Hematopoietic multipotent progenitor cell treated with erythropoietin and hydrocortisone succinate and interleukin-3 and kit ligand, for 4 days (in vitro differentiated cells): ENCODE measurements at places on chromosomes 3 and 15.
A peak's percentile ranks its signal among the peaks of the same experiment; 100 is the strongest.

GRCh38 chr15:38176155-38176554 is 76.5 kb upstream of the SPRED1 start:
- peak; percentile 4 for DNase-seq

DNA sequence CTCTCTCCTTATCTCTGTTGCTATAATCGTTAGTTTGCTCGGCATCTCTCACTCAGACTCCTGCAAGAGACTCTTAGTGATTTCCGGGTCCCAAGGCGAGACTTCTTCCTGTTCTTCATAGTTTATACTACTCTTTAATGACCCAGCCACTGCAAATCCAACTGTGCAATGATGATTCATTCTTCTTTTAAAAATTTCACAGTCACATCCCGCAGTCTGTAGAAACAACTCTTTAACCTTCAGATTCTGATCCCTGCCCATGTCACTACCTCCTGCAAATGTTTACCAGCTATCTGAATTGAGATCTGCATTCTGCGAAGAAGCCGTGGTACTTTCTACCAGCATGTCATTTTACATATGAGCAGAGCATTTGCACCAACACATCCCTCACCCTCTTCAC is 2.8 kb upstream of the VGLL3 start:
- DNase-seq, result no peak

DNA sequence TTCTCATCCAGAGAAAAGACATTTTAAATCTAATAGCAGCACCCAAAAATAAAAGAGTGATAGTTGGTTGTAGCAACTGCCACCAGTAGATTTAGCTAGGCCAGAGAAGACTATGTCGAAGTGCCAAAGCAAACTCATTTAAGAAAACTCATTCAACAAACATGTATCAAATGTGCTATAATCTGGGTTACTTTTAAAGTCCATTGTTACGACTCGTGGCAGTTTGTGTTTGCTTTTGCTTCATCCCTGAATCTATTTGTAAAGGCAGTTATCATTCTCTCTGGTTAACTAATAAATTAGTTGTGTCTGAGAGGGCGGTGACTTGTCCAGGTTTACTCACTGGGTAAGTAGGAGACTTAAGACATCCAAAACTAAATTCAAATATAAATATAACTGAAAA is 159.4 kb downstream of the ZIC4 start:
- no peak for DNase-seq

DNA sequence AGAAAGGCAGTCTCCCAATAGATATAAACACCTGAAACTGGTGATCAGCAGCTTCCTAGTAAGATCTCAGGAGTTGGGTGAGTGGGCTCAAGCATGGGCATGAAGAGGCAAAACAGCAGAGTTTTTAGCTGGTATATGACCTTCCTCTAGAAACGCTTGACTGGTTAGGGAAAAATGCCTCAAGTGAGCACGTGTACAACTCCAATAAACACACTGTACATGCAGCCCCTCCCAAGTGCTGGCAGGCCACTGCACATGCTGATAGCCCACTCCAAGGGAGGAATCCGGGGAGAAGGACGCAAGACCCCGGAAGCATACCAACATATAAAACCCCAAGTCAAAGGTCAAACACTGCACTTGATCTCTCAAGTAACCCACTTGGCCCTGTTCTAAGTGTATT is 143.0 kb downstream of the FMN1 start:
- DNase-seq, result no peak

DNA sequence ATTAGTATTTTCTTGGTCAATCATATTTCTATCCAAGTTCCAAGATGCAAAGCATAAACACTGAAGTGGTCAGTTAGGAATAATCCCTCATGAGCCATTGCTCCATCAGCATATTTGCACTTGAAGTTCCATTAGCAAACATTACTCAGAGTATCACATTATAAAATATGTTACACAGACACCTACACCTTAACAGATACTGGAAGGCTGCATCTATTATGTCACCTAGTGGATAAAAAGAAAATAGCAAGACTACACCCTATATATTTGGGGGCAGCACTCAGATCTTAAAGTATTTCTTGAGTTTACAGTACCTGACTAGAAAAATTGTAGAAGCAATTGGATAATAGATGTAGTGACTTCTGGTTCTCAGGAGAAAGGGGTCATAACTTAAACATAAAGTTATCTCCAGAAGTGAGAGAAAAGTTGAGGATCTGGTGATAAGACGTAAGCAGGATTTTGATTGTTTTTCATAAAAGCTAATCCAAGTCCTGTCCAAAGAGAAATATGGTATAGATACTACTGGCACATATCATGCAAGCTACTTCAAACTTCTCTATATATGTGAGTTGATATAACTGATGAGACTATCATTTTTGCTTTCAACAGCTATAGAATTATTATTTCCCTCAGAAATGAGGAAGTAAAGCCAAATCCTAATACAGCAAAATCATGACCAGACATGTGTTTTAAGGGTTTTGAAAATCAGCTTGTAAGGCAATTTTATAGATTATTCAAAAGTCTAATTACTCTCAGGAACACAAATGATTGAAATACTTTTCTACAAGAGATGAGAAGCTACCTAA is 422.2 kb downstream of the GBE1 start:
- peak; percentile 47 for DNase-seq

DNA sequence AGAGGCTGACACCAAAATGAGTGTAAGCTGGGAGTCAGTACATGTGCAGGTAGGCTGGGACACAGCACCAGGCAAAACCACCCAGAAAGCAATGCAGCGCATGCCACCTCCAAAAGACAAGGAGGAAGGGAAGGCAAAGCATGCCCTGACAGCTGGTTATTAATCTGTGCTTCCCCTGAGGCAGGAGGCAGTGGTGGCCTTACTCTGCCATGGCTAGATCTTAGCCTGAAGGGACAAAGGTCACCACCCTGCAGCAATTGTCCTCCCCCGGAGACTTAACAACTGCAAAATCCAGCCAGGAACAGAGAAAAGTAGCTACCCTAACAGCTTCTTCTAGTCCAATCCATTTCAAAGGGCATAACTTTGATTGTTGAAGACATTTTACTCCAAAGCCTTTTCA is 73.7 kb downstream of the PLD1 start:
- DNase-seq, result no peak

DNA sequence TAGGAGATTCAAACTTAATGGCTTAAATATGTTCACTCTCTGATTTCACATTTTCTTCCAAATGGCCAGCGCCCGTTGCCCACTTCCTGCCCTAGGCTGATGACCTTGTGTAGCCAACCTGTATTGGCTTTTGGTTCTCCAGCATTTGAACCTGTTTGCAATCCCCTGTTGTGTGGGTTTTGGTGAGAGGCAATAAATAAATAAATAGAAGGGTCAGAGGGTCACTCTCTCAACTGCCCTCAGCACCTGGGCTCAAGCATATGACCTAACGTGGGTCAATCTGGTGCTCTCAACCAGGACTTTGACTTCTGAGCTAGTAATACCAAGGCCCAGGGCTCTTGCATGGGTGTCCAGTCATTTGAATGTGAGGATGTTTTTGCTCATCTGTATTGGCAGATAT is 1.8 kb upstream of the SRP14 start:
- no peak for DNase-seq

- DNase-seq, result no peak
Measured at GRCh38 chr15:39579487-39580116, 1.3 kb upstream of the THBS1 start.

- peak; percentile 88 for DNase-seq
Measured at GRCh38 chr3:49397470-49397869, 14.3 kb downstream of the RHOA start.

GRCh38 chr3:157475921-157476414 is 27.2 kb downstream of the VEPH1 start:
- DNase-seq, result no peak

DNA sequence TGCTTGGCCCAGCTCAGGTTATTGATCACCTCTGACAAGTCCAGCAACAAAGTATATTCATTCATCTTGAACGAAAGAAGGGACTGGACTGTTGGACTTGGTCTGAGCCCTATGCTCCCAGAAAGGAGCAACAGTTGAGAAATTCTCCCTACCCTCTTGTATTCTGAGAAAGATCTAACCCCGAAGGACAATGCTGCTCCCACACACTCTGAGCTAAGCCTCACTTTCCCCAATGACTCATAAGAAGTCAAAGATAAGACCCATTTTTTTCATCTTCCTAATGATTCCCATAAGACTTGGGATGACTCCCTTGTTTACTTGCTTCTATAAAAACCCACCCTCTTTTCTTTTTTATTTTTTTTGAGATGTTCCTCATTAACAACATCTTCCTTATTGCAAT is 549.4 kb upstream of the MDFIC2 start:
- DNase-seq, result no peak

DNA sequence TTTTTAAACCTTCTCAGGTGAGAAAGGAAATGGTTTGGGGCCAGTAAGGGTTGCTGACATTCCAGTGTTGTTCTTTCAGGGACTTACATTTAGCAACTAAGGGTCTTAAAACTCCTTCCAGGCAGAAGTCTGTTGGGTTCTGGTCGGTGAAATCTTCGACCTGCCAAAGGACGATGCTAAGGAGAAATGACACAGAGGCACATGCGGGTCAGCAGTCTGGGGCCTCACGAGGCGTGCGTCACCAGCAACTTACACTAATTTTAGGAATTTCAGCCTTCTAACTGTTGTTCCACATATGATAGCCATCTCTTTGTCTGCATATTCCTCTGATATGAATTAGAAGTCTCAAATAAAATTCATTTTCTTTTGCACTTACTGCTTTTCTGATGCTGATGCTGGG is 64.1 kb upstream of the TMEM108 start:
- no peak for DNase-seq

DNA sequence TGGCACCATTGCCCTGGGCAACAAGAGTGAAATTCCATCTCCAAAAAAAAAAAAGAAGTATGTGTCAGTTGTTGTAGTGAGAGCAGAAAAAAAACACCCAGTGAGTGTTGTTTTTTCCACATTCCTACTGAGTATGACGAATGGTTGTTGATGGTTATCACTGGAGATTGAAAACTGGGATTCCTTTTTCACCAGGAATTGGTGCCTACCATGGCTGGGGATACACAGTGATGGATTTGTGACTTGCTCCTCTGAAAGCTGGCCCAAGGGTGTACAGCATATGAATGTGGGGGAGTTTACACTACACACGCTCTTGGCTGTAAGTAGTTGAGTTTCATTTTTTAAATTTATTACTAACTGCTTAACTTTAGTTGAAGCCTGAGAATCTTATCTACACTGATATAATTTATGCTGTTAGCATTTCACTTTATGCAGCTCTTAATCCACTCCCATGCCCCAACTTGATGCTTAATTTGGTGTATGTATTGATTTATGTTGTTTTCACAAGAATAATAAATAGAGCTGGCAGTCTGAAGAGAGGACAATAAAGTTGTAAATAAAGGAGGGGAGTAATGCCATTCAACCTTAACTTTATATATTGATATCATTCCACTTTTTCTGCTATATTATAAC is 56.0 kb upstream of the MME start:
- no peak for DNase-seq

DNA sequence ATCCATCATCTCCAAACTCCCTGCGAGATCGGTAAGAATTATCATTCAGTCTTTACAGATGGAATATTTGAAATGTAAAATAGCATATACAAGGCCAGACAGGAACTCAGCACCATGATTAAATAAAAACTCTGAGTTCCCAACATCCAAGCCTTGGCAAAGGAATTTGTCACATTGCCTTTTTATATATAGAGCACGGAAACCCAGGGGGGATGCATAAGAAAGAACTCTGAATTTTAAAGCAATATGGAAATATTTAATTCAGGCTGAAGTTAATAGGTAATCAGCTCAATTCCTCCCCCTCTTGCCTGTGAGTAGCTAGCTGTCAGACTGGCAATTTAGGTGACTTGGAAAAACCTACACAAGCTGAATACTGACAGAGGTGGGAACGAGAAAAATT is 217.9 kb upstream of the KCNMB2 start:
- DNase-seq, result no peak

DNA sequence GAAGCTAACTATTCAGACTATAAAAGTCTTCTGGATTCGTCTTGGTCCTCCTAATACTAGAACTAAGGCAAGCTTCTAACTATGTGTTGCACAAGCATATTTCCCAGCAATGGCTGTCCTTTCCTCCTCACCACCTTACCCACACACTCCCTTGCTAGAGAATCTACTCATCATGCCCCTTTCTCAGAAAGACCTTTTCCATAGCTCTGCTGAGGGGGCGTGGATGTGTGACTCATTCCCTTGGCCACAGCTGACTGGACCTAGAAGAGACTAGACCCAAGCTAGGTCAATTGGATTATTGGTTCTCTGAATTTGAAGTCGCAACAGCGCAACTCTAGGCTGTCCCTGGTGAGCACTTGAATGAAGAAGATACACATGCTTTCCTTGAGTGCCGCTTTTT is 47.1 kb downstream of the ERC2 start:
- DNase-seq, result no peak

DNA sequence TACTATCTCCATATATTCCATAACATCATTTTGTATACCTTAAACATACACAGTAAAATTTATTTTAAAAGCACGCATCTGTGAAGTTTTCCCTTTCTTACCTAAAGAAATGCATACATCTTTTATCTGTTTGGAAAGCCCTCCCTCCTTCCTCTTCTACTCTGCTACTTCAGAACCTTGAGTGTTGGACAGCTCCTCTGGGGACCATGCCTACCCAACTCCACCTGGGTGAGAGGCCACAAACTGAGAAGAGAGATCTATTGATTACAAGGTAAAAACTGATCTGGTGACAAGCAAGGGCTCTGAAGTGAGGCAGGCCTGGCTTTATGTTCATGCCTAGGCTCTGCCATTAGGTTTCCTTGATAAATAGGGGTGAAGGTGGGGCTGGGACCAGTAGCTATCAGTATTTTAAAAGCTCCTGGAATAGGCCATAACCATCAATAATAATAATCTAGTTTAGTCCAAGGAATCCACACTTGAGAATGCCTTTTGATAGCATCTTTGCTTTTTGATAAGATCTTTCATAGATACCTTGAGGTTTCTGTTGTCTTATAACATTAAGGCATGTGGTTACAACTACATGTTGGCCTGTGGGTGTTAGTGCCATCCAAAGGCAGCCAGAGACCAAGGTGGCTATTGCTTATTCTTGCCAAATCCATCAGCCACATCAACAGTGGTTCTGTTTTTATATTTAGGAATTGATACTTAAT is 148.8 kb downstream of the KCNMB2 start:
- DNase-seq, result peak; percentile 15

DNA sequence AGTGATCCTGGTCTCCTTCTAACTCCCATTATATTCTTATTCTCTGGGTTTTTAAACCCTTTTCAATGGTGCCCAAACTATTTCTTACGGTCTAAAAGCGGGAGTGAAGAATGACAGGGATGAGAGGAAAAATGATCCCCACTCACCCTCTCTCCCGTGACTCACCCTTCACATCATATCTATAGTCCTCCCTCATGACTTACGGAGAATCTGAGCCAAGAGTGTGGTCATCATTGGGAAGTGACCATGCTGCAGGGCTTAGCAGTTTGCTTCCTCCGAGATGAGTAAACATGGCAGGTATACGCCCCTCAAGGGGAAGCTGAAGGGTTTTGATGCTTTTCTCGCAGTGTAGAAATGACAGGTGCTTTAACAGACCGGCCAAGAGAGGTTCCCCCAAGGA is 274.0 kb downstream of the RYR3 start:
- no peak for DNase-seq

GRCh38 chr3:132254076-132254755 is 63.0 kb upstream of the ACP3 start:
- no peak for DNase-seq
